ENCODE measurements at places on chromosomes 3 and 15.

GRCh38 chr15:85120351-85121113 lies 138.9 kb downstream of the PDE8A start:
- DNase-seq: no peak

- DNase-seq: no peak
Observed at GRCh38 chr3:36903119-36903882, 41.6 kb downstream of the TRANK1 start.

DNA sequence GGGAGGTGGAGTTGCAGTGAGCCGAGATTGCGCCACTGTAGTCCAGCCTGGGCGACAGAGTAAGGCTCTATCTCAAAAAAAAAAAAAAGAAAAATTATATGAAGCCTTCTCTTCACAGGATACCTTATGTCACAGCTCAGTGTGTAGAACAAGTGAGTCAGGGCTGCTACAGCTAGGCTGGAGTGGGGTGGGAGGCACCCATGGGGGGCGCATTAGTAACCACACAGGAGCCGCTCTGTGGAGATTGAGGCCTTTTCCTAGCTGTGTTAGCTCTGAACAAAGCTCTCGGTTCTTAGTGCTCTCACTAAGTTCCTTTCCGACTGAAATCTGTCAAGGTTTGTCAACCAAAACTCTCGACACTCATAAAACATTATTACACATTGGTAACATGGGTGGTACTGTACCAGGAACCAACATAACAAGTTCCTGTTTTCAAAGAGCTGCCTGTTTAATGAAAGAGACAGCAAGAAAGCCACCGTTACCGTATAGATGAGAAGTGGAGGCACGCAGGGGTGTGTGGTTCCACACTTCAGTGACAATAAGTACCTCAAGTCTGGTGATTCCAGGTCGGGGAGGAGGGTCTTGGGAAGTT lies 4.5 kb downstream of the LRRC31 start:
- DNase-seq: peak; percentile 26

DNA sequence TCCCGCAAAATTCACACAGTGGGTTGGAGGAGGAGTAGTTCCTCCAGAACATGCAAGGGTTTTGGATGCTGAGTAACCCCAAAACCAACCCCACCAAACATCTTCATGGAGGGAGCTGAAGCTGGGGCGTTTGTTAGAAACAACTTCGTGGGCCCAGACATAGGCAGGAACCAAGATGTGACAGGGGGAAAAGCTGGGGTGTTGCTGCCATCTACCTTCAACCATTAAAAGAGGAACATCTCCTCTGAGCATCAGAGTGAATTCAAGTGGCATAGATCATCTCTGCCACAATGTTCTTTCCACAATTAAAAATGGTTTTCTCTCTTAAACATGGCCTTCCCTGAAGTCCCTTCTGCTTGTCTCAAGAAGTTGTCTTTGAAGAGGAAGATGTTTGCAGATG lies 20.5 kb downstream of the SIDT1 start:
- DNase-seq: peak; percentile 22

GRCh38 chr3:163951397-163951987 lies 1126.8 kb downstream of the SI start:
- DNase-seq: no peak

GRCh38 chr3:138473391-138473790 lies 39.0 kb downstream of the ESYT3 start:
- DNase-seq: no peak

- DNase-seq: no peak
Observed at GRCh38 chr3:187831125-187832051, 86.1 kb upstream of the BCL6 start.

- no peak for DNase-seq
Observed at GRCh38 chr3:100516838-100517237, 24.4 kb downstream of the TMEM45A start.

- DNase-seq: no peak
Observed at GRCh38 chr3:157948605-157949383, 157.4 kb downstream of the SHOX2 start.

GRCh38 chr15:70196372-70197316 lies 98.9 kb upstream of the TLE3 start:
- DNase-seq: peak; percentile 28

- DNase-seq: no peak
Observed at GRCh38 chr15:71807691-71808091, 2.7 kb upstream of the NR2E3 start.

GRCh38 chr15:35442742-35443141 lies 103.2 kb downstream of the DPH6 start:
- no peak for DNase-seq

DNA sequence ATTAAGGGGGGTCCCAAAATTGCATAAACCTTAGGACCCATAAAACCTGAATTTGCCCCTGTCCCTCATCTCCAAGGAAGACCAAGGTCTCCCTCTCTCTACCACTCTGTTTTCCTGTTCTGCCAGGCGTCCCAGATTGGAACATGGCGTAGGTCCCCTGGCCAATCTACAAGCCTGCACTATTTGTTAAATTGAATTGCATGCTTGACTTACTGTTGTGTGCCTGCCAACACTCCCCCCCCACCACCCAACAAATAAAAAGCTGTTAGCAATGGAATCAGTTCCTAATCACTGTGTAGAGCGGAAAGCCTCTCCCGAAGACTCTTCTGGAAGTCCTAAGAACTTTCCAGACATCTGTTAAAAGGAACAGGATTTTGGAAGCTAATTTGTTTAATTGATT lies 11.7 kb downstream of the CTXND1 start:
- no peak for DNase-seq

GRCh38 chr3:61448378-61448777 lies 113.0 kb upstream of the PTPRG start:
- DNase-seq: no peak

- no peak for DNase-seq
Observed at GRCh38 chr15:51706291-51706690, 25.0 kb downstream of the SCG3 start.

- no peak for DNase-seq
Observed at GRCh38 chr3:57733790-57734189, 22.3 kb upstream of the SLMAP start.

GRCh38 chr3:45381168-45381852 lies 7.1 kb upstream of the LARS2 start:
- DNase-seq: no peak

DNA sequence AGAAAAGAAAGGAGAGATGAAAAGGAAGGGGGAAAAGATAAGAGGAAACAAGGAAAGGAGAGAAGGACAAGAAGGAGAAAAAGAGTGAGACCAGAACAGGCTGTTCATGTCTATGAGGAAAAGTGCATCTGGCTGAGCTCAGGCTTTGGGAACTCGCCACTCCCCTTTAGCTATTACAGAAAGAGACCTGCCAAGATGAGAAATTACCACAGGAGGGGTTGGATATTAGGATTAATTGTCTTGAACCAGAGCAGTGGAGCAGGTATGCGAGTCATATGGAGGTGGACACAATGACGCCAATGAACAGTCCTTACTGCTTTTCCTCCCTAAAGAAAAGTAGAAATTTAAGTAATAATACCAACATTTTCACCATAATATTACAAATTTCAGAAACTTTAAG lies 577.0 kb upstream of the ARRDC4 start:
- DNase-seq: no peak

GRCh38 chr15:92653366-92653765 lies 2.2 kb downstream of the FAM174B start:
- DNase-seq: no peak

DNA sequence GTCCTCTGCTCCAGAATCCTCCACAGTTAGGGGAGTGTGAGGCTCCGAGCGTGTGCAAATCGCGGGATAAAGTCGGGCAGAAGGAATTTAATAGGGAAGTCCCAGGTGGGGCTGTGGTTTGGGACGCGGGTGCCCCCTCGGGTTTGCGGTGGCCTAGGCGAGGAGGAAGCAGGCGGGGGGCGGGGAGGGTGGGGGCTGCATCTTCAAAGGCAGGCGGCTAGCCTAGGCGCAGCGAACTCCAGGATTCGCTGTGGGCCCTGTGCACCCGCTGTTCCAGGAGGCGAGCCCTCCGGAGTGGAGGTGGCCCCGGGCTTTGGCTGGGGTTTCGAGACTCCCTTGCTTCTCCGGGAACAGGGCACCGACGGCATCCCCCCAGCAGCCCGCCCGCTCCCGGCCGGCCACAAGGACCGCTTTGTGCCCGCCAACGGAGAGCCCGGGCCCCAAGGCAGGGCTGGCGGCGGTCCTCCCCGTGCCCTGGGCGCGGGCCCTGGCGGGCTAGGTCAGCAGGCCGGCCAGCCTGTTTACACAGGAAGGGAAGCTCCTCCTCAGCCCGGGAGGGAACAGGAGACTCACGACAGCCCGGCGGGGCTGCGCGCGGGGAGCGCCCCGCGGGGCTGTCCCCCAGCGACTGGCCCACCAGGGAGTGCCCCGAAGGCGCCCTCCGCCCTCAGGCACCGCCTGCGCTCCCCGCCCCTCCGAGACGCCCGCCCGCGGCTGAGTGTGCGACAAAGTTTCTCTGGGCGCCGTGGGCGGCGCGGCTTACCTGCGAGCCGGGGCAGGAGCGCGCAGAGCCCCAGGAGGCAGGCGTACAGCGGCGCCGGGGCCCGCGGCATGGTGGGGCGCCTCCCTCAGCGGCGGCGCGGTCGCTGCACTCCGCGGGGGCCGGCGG lies 753 bp downstream of the ITGB5 start:
- DNase-seq: peak; percentile 17

DNA sequence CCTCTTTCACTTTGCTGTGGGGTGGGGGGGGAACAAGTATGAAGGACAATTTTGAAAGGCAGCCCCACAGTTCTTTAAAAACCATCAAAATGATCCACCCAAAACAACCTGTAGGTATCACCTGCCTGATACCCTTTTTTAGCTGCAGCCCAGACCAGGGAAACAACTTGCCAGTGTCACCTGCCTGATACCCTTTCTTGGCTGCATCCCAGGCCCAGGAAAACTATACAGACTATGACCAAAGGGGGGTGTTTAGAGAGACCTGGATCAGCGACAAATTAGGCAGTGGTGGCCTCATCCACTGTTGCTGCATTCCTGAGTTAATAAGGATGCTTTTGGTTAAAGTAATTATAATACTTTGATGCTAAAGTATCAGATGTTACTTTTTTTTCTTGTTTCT lies 122.0 kb downstream of the VPS13C start:
- no peak for DNase-seq

DNA sequence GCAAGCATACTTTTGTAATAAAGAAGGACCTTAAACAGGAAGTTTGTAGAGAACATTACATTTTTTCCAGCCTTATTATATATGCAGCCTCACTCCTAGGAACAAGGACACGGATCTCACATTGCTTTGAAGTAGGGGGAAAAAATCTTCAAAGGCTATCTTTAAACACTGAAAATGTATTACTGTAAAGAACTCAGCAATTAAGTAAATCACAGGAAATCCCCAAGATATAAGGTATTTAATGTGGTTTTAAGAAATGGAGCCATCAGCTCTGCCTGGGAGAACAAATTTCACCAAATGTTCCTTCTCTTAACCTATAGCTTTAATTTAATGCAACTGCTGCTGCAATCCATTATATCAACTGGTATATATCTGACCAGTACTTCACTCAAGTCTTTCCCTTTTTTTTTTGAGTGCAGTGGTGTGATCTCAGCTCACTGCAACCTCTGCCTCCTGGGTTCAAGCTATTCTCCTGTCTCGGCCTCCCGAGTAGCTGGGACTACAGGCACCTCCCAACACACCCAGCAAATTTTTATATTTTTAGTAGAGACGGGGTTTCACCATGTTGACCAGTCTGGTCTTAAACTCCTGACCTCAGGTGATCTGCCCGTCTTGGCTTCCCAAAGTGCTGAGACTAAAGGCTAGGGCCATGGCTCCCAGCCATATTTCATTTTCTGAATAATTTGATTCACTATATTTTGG lies 2.8 kb downstream of the BTLA start:
- no peak for DNase-seq

DNA sequence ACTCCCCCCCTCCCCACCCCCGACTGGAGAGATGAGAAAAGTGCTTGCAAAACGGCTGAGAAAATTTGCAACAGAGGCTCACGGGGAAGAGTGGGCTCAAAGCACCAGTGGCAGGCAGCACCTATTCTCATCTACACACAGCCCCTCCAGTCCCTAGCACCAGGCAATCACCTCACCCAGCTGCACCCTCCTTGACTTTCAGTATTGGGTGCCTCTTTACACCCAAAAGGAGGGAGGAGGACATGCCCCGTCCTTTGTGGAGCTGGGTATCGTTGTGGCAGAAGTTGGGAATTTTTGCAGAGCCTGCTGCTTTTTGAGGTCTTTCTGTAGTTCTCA lies 182.8 kb upstream of the TOPAZ1 start:
- no peak for DNase-seq

GRCh38 chr3:30779686-30780287 lies 114.7 kb downstream of the GADL1 start:
- no peak for DNase-seq

DNA sequence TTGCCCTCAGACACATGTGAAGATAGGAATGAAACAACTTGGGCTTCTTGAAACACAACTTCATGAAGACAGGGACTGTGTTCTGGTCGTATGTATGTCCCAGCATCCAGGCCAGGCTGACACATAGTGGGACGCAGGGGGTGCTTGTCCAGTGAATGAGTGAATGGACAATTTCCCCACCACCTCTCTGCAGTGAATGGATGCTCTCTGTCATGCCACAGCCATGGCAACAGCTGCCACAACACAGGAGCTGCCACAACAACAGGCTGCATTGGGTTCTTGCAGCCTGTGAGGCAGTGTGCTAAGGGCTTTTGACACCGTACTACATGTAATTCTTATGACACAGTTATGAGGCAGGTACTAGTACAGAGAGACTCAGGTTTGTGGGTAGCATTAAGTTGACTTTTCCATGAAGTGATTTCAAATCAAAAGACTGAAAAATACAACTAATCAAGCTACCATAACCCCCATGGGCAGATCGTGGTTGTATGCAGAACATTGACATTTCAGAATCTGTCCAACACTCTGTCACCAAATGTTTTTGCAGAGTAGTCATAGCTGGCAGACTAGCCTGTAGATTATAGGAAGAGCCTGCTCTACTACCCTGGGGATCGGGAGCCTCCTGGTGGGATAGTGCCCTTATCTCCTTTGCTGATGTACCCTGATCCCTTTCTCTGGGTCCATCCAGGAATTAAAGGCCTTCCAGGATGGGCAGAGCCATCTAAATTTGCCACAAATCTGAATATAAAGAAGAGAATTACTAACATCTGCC lies 40.8 kb downstream of the CLSTN2 start:
- no peak for DNase-seq

DNA sequence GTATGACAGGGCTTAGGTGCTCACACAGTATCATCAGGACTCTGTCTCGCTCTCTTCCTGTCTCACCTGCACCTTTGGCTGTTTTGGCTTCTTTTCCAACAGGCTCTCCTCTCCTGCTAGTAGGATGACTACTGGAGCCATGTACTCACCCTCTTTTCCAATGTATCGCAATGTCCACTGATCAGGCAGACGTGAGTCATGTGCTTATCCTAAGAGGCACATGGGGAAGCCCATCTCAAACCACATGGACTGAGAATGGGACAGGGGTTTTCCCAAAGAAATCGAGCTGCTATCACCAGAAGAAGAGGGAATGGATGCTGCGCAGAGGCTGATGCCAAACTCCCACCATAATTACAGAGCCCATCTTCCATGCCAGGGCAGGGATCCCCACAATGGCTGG lies 180.6 kb downstream of the IL5RA start:
- DNase-seq: no peak

- no peak for DNase-seq
Observed at GRCh38 chr3:142892714-142893113, 3.8 kb upstream of the PCOLCE2 start.

Data from T-cell (primary cell).